CD4-positive, alpha-beta memory T cell (primary cell): ENCODE measurements at places on chromosomes 2 and 18. TPM values are rescaled to one million over a fixed set of nuclear protein-coding genes. Genes with fewer than 3 reads are reported as not detected.

DNA sequence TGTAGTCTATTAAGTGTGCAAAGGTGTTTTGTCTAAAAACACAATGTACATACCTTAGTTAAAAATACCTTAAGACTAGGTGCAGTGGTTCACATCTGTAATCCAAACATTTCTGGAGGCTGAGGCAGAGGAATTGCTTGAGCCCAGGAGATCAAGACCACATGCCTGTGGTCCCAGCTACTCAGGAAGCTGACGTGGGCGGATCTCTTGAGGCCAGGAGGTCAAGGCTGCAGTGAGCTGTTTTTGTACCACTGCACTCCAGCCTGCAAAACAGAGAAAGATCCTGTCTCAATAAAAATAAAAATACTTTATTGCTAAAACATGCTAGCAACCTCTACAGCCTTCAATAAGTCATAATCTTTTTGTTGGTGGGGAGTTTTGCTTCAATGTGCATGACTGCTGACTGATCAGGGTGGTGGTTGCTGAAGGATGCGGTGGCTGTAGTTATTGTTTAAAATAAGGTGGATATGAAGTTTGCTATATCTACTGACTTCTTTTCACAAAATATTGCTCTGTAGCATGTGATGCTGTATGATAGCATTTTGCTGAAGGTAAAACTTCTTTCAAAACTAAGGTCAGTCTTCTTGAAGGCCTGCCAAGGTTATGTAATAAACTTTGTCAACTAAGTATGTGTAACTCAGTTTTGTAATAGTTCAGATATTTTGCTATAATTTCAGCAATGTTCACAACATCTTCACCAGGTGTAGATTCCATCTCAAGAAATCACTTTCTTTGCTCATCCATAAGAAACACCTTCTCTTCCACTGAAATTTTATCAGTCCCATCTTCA, 1238.0 kb upstream of the NRXN1 start:
- H3K4me3 ChIP-seq = no peak overlapping the region
- H3K36me3 ChIP-seq = no peaks in the 10 kb centered on the region
- H3K27me3 ChIP-seq = no peaks in the 10 kb centered on the region
- no peaks in the 10 kb centered on the region for H3K4me1 ChIP-seq
- no peak for DNase-seq

- peaks cover 3% of the 10 kb centered on the region for H3K4me1 ChIP-seq
- no peak overlapping the region for H3K4me3 ChIP-seq
- no peak overlapping the region for H3K27ac ChIP-seq
- peaks cover 9% of the 10 kb centered on the region for H3K27me3 ChIP-seq
- no peaks in the 10 kb centered on the region for H3K36me3 ChIP-seq
These were observed 5.0 kb downstream of the TACR1 start for GRCh38 chr2:75194184-75194868.

The ZNF512 gene
- 66.2 TPM for total RNA-seq

The MYCN gene
- not detected for total RNA-seq

DNA sequence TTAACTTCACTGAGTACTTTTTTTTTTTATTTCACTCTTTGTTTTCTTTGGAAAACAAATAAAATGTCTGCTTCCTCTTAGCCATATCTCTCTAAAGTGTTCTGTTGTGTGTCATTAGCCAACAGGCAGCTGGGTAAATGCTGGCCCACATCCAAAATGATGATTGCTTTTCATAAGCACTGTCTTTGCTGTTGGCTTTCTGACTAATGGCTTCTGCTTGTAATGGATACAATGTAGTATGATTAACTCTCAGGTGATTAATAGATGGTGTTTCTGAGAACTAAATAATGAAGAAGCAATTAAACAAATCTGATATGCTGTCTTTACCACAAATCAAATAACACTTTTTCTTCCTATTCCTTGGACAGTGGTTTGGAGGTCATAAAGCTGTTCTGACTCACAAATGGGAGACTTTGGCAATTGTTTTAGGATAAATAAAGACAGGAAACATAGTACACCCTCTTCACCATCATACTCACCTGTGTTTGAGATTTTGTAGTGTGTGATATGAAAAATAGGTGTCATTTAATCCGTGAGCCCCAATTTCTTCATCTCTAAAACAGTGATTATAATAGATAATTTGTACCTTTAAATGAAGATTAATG, 888.4 kb downstream of the TSN start:
- no peak for DNase-seq
- H3K36me3 ChIP-seq = no peaks in the 10 kb centered on the region
- H3K4me1 ChIP-seq = no peaks in the 10 kb centered on the region
- H3K4me3 ChIP-seq = no peak overlapping the region
- H3K27me3 ChIP-seq = no peaks in the 10 kb centered on the region

The INPP5D gene
- total RNA-seq = 127 TPM

The ELOA2 gene
- not detected for total RNA-seq

- no peaks in the 10 kb centered on the region for H3K4me1 ChIP-seq
- no peak for DNase-seq
- H3K27ac ChIP-seq = no peak overlapping the region
- H3K36me3 ChIP-seq = no peaks in the 10 kb centered on the region
These were observed 34.7 kb downstream of the ST6GAL2 start for GRCh38 chr2:106851087-106851874.
